ENCODE measurements at places on chromosomes 3 and 15.
A peak's percentile ranks its signal among the peaks of the same experiment; 100 is the strongest.

DNA sequence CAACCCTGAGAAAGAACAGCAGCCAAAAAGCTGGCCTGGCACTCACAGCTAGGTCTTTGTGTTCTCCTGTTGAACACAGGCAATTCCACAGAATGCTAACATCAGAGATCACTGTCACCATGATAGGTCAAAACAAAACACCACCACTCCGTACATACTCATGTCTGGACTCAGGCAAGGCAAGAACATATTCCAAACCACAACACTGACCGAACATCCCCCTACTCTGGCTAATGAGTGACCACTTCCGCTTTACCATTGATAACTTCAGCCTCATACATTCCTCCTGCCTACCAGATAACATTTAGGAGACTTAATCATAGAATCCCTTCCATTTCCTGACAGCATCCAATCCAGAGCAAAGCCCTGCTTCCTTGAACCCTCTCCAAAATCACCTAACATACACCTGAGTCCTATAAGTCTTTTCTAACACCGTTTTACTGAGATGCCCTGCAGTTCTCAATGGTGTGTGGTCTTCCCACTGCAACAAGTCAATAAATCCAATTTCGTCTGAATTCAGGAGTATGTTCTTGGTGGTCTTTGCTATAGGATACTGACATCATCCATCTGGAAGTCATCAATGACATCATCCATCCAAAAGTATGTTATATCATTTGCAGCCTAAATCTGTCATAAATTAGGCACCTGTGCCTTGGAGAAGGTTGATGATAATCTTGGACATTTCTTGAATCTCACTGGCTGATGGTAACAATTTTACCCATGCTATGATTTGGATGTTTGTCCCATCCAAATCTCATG is 23.7 kb downstream of the RIOX2 start:
- H3K4me1 ChIP-seq = no peaks in the 10 kb centered on the region
- no peaks in the 10 kb centered on the region for H3K27me3 ChIP-seq
- DNase-seq = no peak
- peaks cover 67% of the 10 kb centered on the region for H3K36me3 ChIP-seq
- peak overlapping the region; percentile 8 for H3K27ac ChIP-seq

- no peak overlapping the region for H3K27ac ChIP-seq
- H3K4me1 ChIP-seq = no peaks in the 10 kb centered on the region
- no peaks in the 10 kb centered on the region for H3K36me3 ChIP-seq
- no peaks in the 10 kb centered on the region for H3K27me3 ChIP-seq
These were observed 405.7 kb downstream of the LSAMP start for GRCh38 chr3:116039651-116039985.

DNA sequence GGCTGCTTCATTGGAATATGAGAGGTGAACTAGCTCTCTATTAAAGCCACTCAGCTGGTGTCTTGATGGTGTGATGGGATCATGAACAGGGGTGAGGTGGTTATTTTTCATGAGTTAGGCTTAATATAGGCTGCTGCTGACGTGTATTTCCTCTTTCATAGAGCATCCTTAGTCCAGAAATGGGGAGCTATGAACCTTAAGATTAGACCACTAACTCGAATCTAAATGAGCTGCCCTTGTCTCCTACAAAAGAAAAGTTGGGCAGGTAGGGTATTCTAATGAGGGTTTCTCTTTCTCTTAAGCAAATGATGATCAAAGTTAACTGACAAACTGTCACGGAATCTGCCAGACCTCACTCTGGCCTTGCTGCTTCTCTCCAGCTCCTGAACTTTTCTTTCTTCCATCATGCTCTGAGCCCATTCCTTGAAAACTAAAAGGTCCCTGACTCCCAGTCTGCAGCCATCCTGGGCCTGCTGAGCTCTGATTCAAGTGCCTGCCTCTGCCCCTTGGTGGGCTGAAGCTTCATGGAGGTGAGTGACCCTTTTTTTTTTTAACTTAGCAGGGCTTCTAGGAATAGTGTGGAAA is at the start of gene TRIM69:
TRIM69 (plus strand) TSS at position 348 of the 585 bp plus-strand sequence; CDS start at position 525, 177 bp downstream.
- peak within 1 kb of the TSS; percentile 95 for H3K27ac ChIP-seq
- peak within 1 kb of the TSS; percentile 55 for H3K4me3 ChIP-seq
- peaks cover 26% of the 10 kb centered on the region for H3K4me1 ChIP-seq

- H3K36me3 ChIP-seq = no peaks in the 10 kb centered on the region
- no peaks in the 10 kb centered on the region for H3K4me1 ChIP-seq
- no peak for DNase-seq
- no peak overlapping the region for H3K4me3 ChIP-seq
These were observed 270.3 kb downstream of the ERC2 start for GRCh38 chr3:56197991-56198390.

DNA sequence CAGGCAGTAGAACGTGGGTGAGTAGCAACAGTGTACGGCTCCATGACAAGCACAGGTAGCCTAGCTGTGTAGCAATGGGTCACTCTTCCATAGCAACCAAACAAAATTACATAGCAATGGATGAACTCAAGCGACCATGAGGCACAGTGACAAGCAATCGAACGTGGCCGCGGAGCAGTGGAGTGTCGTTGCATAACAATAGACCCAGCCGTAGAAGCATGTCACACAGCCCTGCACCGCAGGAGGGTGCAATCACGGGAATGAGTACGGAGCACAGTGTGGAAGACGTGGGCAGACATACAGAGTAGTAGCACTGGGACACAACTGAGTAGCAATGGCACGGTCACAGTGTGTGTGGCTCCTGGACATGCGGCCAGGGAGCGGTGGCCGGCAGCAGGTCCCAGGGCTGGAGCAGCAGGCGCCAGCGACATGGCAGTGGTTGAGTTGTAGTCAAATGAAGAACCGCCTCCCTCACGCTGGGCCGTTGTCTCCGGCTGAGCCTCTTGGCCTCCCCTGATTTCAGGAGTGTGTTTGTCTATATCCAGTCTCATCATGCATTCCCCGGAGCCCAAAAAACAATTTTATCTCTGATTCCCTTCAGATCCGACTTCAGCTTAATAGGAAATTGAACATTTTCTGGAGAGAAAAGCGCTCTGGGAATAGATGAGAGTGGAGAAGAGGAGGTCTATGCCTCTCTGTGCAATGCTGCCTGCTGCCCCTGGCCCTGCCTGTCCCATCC is 64.1 kb downstream of the CCDC33 start:
- DNase-seq = no peak
- H3K36me3 ChIP-seq = no peaks in the 10 kb centered on the region
- peaks cover 39% of the 10 kb centered on the region for H3K27me3 ChIP-seq
- no peak overlapping the region for H3K4me3 ChIP-seq
- H3K27ac ChIP-seq = no peak overlapping the region
- no peaks in the 10 kb centered on the region for H3K4me1 ChIP-seq

DNA sequence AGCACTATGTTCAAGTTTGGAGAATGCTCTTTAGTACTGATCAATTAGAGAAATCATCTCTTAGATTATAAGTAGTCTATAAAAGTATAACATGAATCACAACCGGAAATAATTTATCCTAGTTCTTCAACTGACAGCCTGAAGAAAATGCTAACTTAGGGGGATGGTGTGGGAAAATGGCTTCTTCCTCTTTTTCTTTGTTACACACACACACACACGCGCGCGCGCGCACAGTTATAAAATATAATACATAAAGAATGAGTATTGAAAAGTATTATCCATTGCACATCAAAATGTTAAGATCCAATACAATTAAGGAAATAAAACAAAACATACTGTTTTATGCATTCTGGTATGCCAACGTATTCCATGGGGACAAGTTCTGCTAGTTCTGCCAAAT is 11.2 kb upstream of the GTF2A2 start:
- no peaks in the 10 kb centered on the region for H3K27me3 ChIP-seq
- no peak for DNase-seq
- H3K4me1 ChIP-seq = no peaks in the 10 kb centered on the region
- no peak overlapping the region for H3K27ac ChIP-seq
- H3K36me3 ChIP-seq = no peaks in the 10 kb centered on the region

GRCh38 chr3:9047452-9048346 is 84.4 kb upstream of the RAD18 start:
- no peak for DNase-seq
- no peaks in the 10 kb centered on the region for H3K36me3 ChIP-seq
- no peaks in the 10 kb centered on the region for H3K4me1 ChIP-seq
- H3K27me3 ChIP-seq = no peaks in the 10 kb centered on the region

DNA sequence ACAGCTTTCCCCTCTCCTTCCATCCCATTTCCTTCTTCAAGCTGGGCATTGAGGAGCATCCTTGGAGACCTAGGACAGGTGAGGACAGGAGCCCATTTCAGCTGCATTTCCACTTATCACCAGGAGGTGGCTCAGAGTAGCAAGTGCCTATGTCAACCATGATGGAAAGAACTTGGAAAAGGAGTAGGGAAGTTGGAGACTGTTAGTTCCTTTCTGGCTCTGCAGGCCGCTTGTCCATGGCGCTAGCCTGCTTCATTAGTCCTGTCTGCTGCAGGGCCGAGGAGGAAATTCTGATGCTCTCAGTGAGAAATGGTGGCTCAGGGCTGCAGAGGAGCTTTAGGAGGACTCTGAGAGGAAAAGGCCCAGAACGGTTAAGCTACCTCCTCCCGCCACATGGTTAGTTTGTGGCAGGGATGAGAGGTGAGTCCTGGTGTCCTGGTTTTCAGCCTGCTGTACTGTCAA is 7.0 kb upstream of the CD276 start:
- peak; percentile 18 for DNase-seq
- peaks cover 8% of the 10 kb centered on the region for H3K36me3 ChIP-seq
- no peak overlapping the region for H3K4me3 ChIP-seq
- no peak overlapping the region for H3K27ac ChIP-seq

- no peak overlapping the region for H3K27ac ChIP-seq
- no peaks in the 10 kb centered on the region for H3K27me3 ChIP-seq
- no peak for DNase-seq
- no peaks in the 10 kb centered on the region for H3K4me1 ChIP-seq
These were observed 511.7 kb upstream of the UBE2E2 start for GRCh38 chr3:22691407-22691806.

GRCh38 chr3:46895204-46895660 is 17.7 kb downstream of the PTH1R start:
- no peaks in the 10 kb centered on the region for H3K36me3 ChIP-seq
- peaks cover 20% of the 10 kb centered on the region for H3K4me1 ChIP-seq
- no peak overlapping the region for H3K4me3 ChIP-seq
- H3K27me3 ChIP-seq = peaks cover 77% of the 10 kb centered on the region

DNA sequence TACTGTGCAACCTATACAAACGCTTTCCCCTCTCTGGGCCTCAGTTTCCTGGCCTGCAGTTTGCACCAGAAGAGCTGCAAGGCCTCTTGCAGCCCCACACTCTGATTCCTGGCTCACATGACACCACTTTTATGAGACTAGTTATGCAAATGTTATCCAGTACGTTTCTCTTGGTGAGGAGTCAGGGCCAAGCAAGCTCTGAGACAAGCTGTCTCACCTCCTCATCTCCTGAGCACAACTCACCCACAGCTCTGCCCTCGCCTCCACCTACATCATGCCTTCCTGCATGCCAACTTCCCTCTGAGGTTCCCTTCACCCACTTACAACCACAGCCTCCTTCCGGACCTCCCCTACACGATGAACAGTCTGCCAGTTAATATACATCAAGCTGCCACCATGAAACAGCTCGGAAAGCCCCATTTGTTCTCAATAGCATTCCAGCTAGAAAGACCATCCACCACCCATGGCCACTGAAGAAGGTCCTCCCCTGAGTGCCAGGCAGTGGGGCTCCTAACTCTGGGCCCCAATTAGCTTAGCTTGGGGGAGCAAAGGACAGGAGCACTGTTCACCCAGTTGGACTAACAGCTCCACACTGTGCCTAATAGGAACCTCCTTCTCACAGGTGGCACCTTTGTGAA is 25.0 kb downstream of the CRYGS start:
- H3K27me3 ChIP-seq = peaks cover 27% of the 10 kb centered on the region
- peak overlapping the region; percentile 26 for H3K4me3 ChIP-seq
- peak overlapping the region; percentile 59 for H3K27ac ChIP-seq
- no peaks in the 10 kb centered on the region for H3K36me3 ChIP-seq

DNA sequence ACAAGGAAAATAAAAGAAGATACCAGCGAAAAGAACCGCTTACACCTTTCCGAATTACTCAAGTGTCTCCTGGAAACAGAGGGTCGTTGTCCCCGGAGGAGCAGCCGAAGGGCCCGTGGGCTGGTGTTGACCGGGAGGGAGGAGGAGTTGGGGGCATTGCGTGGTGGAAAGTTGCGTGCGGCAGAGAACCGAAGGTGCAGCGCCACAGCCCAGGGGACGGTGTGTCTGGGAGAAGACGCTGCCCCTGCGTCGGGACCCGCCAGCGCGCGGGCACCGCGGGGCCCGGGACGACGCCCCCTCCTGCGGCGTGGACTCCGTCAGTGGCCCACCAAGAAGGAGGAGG is 325 bp downstream of the ALCAM start:
- H3K4me3 ChIP-seq = peak overlapping the region; percentile 97
- peak; percentile 41 for DNase-seq
- peaks cover 8% of the 10 kb centered on the region for H3K27me3 ChIP-seq
- H3K4me1 ChIP-seq = peaks cover 25% of the 10 kb centered on the region
- H3K36me3 ChIP-seq = no peaks in the 10 kb centered on the region

GRCh38 chr3:47515864-47516319 is 2.4 kb upstream of the ELP6 start:
- no peaks in the 10 kb centered on the region for H3K27me3 ChIP-seq
- peaks cover 25% of the 10 kb centered on the region for H3K4me1 ChIP-seq
- no peak overlapping the region for H3K27ac ChIP-seq
- H3K36me3 ChIP-seq = no peaks in the 10 kb centered on the region
- H3K4me3 ChIP-seq = no peak overlapping the region

- no peak for DNase-seq
- peaks cover 10% of the 10 kb centered on the region for H3K27me3 ChIP-seq
- no peak overlapping the region for H3K4me3 ChIP-seq
- no peaks in the 10 kb centered on the region for H3K4me1 ChIP-seq
These were observed 22.0 kb downstream of the SLC7A14 start for GRCh38 chr3:170563712-170564423.

DNA sequence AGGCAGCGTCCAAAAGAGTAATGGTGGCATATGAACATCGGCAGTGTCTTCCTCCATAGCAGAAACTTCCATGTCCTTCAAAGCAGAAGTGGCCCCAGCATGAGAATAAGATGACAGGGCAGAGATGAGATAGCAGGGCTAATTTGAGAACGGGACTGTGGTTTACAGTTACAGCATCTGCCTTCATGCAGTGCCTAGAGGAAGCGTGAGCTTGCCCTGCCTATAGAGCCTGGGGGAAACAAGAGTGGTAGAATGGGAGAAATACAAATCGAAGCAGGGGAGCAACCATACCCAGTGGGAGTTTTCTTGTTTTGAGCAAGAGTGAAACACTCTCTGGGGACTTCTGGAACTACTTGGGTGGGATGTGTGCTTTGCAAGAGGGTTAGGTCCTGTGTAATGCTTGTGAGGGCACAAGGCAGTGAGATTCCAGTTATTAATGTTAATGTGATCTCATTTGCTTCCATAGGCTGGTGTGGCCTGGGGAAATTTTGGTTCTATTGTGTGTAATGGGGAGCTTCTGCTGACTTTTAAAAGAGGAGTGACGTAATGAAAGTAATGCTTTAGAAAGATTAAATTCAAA is 616.9 kb downstream of the ZIC1 start:
- H3K36me3 ChIP-seq = no peaks in the 10 kb centered on the region
- H3K4me1 ChIP-seq = no peaks in the 10 kb centered on the region
- H3K27ac ChIP-seq = no peak overlapping the region
- no peak overlapping the region for H3K4me3 ChIP-seq
- DNase-seq = no peak

GRCh38 chr3:25911525-25912295 is 121.8 kb downstream of the OXSM start:
- H3K27ac ChIP-seq = no peak overlapping the region
- H3K27me3 ChIP-seq = no peaks in the 10 kb centered on the region
- no peaks in the 10 kb centered on the region for H3K4me1 ChIP-seq
- H3K4me3 ChIP-seq = no peak overlapping the region

All from naive B cell (primary cell).